ENCODE measurements at places on chromosomes 12 and 14.

- DNase-seq, result peak; percentile 71
Observed at GRCh38 chr12:16611146-16611545, 5.2 kb upstream of the LMO3 start.

- no peak for DNase-seq
Observed at GRCh38 chr12:81570234-81570633, 188.9 kb downstream of the PPFIA2 start.

GRCh38 chr14:96050482-96050881, 11.3 kb downstream of the C14orf132 start:
- no peak for DNase-seq

GRCh38 chr12:124296295-124296915, 1.5 kb downstream of the RFLNA start:
- no peak for DNase-seq

- DNase-seq, result no peak
Observed at GRCh38 chr12:15636060-15636890, 152.9 kb downstream of the EPS8 start.
